Activated naive CD4-positive, alpha-beta T cell treated with anti-CD3 and anti-CD28 coated beads, Interleukin-2, amount 50 U/mL, for 16 hours (primary cell): ENCODE measurements at places on chromosomes 4 and X.

GRCh38 chrX:13857804-13858203 lies 40.9 kb upstream of the GPM6B start:
- no peak for DNase-seq

DNA sequence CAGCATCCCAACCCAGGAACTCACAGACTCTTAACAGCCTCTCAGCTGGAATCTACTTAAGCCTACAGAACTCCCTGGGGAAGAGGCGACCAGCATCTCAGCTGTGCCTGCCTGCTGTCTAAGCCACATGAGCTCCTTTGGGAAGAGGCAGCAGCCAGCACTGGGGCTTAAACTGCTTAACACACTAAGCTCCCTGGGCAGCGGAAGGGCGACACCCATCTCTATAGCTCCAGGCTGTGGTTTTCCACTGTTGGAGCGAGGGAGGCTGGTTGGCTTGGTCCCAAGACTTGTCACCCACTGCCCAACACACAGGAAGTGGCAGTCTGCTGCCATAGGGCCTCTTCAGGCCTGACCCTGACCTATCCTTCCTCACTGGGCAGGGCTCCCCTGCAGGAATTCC lies 1544.1 kb upstream of the ADGRL3 start:
- DNase-seq: no peak

DNA sequence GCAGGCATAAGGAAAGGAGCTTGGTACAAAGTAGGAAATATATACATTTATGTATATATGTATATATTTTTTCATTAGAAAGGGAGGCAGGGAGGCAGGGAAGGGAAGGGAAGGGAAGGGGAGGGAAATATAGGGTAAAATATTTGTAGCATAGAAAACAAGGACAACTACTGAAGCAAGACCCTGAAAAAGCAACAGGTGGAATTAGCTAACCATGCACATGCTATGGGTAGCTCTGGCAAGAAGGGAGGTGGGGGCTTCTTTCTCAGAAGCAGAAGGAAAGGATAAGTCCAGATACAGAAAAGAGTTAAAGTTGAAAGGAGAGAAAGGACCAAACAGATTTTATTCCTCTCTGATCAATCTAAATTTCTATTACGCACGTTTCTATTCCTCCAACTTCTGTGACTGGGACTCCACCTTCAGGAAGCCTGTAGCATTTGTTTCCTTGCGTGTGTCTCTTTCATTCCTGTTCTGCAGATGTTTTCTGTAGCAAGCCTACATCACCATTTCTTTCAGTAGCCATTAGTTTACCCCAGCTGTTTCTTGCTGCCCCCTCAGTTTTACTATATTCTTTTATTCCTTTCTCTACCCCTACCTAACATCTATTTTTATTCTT lies 82.9 kb downstream of the OR13H1 start:
- DNase-seq: no peak

GRCh38 chr4:53490965-53491622 lies 100.2 kb downstream of the LNX1 start:
- no peak for DNase-seq

GRCh38 chrX:9327747-9328145 lies 137.1 kb upstream of the TBL1X start:
- DNase-seq: no peak

- DNase-seq: no peak
Observed at GRCh38 chr4:23882976-23883531, 6.8 kb downstream of the PPARGC1A start.

DNA sequence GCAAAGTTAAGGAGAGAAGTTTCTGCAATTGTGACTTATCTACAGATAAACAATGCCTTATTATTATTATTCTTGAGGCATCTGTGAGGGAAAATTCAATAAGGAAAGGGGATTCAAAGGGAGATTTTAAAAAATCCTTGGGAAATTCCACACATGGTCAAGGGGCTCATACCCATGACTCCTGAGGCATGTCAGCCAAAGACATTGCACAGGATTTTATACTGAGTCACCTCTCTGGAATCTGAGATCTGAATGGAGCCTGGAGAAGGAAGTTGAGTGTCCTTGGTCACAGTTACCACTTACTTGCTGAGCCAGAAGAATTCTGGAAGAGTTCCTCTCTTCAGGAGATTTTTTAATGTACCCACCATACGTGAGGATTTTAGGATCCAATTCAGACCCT lies 14.4 kb upstream of the CXCL8 start:
- DNase-seq: no peak

GRCh38 chr4:176791591-176792325 lies 964 bp downstream of the VEGFC start:
- DNase-seq: no peak

- DNase-seq: peak; percentile 49
Observed at GRCh38 chrX:9342561-9343051, 122.3 kb upstream of the TBL1X start.

- DNase-seq: no peak
Observed at GRCh38 chr4:52846502-52846901, 15.6 kb upstream of the RASL11B start.

GRCh38 chr4:9804918-9805317 lies 23.5 kb downstream of the DRD5 start:
- DNase-seq: no peak

DNA sequence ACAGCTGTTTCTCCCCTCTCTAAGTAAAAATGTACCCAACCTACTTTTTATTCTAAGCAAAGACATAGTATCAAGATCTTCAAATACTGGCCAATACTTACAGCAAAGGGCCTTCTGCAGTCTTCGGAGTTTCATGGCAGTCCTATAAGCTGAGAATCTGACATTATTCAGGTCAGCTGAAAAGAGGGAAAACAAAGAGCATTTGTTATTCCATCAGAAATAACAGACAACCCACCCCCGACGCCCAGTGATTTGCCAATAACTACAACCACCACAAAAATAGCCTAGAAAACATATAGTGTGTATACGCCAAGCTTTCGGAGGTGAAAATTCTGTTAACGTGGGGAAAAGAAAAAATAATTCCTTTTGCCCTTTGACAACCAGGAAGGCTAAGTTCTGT lies 151.1 kb upstream of the FTHL17 start:
- no peak for DNase-seq

DNA sequence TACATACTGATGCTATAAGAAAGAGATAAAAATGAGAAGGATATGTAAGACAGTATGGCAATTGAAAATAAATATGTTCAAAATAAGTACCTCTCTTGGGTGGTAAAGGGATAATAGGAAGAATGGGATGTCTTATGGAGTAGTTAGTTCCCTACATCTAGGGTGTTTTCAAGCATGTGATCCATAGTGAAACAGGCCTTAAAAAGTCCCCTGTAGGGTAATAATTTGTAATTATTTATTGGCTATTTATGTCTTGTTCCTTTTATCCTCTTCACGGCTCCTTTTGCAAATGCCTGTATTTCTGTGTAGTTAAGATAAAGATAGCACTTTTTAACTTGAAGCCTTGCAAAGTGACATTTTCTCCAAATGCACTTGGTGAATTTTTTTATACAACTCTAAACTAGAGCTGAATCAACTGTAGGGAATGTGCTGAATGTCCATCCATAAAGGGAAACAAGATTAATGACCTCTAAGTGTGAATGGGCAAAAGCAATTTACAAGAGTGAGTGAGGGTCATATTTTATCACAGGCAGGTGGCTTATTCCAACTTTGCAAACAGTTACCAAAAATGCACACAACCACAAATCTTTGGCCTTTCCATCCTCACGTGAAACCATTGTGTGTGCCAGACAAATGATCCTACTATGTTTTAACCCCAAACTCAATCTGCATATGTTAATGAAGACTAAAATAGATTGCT lies 299.0 kb downstream of the KCNIP4 start:
- DNase-seq: no peak

DNA sequence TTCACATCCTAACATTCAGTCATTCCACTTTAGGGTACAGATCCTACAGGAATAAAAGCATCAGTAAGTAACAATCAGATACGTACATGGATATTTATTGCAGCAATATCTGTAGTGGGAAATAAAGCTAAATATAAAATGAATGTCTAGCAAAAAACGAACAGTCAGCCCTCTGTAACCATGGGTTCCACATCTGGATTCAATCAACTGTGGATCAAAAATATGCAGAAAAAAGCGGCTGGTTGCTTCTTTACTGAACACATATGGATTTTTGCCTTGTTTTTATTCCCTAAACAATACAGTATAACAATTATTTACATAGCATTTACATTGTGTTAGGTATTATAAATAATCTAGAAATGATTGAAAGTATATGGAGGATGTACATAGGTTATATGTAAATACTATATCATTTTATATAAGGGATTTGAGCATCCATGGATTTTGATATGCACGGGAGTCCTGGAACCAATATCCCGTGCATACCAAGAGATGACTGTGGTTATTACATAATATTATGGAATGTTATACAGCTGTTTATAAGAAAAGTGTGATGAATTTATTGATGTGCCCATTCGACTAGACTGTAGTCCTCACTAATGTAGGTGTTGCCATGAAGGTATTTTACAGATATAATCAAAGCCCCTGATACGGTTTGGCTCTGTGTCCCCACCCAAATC lies 132.8 kb downstream of the ARHGEF9 start:
- no peak for DNase-seq

DNA sequence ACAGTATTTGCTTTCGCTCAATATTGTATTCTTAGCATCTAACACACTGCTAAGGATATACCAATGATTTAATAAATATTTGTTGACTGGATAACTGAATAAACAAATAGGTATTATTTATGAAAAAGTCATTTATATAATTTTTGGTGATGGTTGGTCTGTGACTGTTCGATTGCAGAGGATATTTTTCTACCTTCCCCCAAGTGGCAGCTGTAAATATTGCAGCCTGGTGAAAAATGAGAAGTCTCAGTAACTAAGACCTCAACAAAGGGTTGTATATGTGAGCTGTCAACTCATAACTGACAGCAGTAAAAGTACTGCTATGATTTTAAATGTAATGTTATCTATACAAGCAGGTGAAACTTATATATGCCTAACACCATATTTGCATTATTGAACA lies 36.0 kb downstream of the HTR2C start:
- no peak for DNase-seq

DNA sequence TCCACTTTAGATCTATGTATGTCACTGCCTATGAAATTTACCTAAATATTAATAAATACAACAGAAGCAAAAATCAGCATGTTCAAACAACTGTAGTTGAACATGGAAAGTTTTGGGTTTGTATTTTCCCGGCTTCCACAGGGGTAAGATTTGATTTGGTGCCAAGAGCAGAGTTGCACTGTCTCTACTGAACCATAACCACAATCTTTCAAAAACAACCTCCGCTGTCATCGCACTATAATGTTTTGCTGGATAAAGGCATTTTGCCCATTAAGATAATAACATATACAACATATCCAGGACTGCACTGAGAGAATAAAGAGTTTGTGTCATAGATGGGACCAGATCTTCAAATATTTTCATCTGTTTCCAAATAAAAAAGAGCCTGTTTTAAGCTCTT lies 94.9 kb downstream of the TENM3 start:
- DNase-seq: no peak

- no peak for DNase-seq
Observed at GRCh38 chr4:78065508-78066192, 8.5 kb downstream of the FRAS1 start.

DNA sequence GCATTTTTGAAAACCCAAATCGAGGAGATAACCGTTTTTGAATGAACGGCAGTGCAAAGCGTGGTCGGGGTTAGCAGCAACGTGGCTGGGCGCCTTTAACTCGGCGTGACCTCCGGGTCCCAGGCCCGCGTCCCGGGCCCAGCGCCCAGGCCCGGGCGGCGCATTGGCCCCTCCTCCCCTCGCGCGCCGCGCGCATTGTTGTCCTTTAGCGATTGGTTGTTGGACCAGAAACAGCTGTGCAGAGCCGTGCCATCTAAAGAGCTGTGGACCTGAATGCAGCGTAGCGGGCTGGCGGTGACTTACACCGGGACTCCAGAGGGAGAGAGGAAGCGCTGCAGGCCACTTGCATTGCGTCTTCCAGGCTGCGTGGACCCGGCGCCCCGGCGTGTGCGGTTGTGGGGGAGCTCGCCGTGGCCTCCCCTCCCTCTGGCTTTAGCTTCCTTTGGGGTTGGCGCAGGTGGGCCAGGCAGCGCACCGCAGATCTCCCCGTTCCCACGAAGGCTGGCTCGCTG lies at the start of gene STOX2:
Gene STOX2, plus strand, starts transcription at position 227 of the 512 bp plus-strand sequence. CDS start 1,484 bp downstream, outside the sequence.
- no peak for DNase-seq

DNA sequence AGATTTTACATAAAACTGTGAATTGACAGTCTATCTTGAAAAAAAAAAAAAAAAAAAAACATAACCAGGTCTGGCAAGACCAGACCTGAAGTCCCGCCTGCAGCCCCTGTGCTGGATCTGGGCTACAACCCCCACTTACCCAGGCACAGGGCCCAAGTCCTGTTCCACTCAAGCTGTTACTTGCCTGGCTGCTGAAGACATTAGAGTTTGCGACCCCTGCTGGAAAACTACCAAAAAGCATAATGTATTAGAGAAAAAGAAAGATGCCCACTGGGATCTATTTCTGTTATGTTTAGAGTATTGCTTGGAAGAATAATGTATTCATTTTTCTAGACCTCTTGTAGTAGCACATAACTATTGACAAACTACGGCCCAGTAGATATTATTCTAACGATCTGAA lies 4.7 kb downstream of the HS3ST1 start:
- no peak for DNase-seq

DNA sequence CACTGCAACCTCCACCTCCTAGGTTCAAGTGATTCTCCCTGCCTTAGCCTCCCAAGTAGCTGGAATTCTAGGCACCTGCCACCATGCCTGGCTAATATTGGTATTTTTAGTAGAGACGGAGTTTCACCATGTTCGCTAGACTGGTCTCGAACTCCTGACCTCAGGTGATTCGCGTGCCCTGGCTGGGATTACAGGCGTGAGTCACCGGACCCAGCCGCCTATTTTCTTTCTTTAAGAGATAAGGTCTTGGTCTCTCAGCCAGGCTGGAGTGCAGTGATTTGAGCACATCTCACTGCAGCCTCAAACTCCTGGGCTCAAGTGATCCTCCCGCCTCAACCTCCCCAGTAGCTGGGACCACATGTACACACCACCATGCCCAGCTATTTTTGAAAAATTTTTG lies 166.5 kb downstream of the DHRSX start:
- DNase-seq: no peak

- no peak for DNase-seq
Observed at GRCh38 chr4:153781717-153782416, 7.0 kb downstream of the SFRP2 start.

- no peak for DNase-seq
Observed at GRCh38 chrX:156000361-156000926, 2.9 kb downstream of the IL9R start.

GRCh38 chr4:81685104-81685503 lies 213.4 kb upstream of the RASGEF1B start:
- no peak for DNase-seq

DNA sequence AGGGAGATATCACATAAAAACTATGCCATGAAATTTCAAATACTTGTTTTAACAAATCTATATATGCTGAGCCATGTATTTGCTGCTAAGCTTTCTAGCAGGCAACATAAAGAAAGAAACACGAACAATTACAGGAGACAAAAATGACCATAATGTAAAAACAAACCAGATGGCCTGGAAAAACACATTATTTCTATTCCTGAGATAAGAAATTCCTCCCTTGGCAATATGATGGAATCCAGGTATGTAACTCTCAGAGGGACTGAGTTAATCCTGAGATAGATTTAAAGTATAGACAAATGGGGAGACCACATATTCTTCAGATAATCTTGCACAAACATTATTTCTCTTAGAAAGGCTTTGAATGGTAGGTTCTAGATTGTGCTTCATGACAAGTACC lies 224.1 kb upstream of the MAB21L2 start:
- no peak for DNase-seq
